ENCODE measurements at places on chromosomes 5 and 9.

- no peak for DNase-seq
These were observed 68.7 kb downstream of the ACTL7B start for GRCh38 chr9:108786901-108787689.

- no peak for DNase-seq
These were observed 28.6 kb upstream of the TAS2R1 start for GRCh38 chr5:9658706-9659105.

GRCh38 chr5:22896152-22896551 lies 43.0 kb upstream of the CDH12 start:
- no peak for DNase-seq

- no peak for DNase-seq
These were observed 1.5 kb downstream of the CLTA start for GRCh38 chr9:36192196-36192595.

GRCh38 chr5:82174128-82174918 lies 103.8 kb downstream of the RPS23 start:
- peak; percentile 16 for DNase-seq

- DNase-seq: no peak
These were observed 470.6 kb downstream of the CCDC171 start for GRCh38 chr9:16023446-16023845.

DNA sequence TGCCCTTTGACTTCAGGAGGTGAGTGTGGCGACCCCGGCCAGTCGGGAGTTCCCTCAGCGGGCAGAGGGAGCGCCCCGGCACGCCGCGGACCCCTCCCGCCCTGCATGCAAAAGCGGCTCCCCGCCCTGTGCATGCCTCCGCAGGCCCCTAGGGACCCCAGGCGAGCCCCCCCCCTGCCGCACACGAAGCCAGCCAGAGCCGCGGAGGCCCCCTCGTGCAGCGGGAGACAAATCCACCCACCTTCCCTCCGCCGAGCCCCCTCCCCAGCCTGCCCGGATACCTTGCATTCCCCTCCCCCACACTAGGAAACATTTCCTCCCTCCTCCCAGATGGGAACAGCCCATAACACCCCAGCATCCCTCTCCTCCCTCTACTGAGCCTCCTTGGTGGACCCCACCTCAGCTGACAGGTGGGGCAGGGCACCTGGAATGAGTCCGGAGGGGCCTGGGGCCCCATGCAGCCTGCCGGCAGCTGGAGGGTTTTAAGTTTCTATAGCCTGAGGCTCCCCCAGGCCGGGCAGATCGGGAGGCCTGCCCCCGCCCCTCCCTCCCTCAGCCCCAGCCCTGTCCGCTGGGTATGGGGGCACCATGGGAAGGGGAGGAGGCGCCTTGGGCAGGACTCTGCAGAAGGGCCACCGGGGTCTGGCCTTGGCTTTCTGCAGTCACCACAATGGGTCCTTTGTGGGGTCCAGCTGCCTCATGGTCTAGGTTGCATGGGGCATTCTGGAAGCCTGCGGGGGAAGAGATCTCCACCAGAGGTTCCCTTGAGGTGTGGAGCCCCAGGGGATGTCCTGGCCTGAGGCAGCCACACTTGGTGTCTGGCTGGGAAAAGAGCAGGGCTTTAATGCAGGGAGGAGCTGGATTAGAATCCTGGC lies 601 bp downstream of the ERGIC1 start:
- no peak for DNase-seq

DNA sequence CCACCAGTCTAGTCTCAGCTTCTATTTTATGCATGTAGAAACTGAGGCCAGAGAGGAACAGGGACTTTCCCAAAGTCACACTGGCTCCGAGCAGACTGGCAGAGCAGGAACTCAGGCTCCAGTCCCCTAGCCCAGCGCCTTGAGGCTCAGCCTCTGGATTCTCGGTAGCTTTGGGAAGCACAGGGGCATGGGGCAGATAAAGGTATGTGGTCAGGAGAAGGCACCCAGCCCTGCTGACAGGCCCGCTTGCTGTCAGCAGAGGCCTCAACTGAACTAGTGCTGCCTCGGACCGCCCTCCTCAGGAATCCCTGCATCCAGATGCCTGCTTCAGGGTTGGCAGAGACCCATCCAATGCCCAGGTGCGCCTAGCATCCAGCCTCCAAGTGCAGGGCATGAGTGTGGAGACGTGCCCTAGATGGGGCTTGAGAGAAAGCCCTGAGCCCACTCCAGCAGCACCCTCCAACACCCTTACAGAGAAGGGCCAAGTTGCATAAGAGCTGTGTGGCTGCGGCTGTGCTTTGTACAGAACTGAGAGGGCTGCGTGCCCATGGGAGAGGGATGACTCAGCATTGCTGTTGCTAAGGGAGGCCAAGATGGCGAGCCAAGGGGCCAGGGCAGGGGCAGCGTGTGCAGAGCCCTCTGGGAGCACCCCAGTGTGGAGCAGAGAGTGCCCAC lies 168.6 kb downstream of the MACROH2A1 start:
- DNase-seq: peak; percentile 24

GRCh38 chr5:95870105-95870672 lies 47.7 kb upstream of the GLRX start:
- DNase-seq: no peak

DNA sequence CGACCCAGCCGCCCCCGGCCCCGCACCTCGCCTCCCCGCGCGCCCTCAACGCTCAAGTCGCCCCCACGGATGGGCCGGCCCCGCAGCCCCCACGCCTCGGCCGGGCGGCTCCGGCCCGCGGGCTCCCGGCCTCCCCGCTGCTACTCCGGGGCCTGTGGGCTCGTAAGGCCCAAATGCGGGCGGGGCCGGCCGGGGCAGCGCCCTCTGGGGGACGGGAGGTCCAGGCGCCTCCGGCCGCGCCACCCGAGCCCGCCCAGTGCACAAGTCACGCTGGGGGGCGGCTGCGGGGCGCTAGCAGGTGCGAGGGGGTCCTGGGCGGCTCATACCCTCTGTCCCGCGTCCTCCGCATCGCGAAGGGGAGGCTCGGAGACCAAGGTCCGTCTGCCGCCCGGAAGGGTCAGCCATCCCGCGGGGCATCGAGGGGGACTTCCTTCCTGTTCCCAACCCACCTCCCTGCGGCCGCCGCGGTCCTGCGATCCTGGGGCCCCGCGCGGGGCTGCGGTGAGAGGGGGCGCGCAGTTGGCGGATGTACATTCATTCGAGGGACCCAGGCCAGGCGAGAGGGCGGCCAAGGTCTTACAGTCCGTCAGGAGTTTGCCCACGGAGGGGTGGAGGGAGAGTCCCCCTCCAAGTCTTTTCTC lies at the start of gene CIZ1:
Gene CIZ1 (minus strand): TSS at position 167 of the 641 bp plus-strand sequence. CDS start 715 bp downstream, outside the sequence.
- DNase-seq: peak; percentile 75

DNA sequence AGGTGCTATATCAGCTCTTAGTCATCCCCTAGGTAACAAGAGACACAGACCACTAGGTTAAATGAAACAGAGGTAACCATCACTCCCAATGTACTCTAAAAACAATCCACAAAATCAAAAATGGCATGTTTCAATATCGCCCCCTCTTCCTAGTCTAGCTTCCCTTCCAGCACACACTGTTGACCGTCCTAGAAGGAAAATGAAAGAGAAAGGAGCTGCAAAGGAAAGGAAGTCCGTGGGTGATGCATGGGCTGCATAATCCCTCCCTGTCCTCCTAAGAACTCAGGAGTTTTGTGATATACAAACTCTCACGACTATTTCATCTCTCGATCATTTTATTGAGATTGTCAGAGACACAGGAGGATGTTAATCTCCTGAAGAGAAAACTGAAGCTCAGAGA lies 101.6 kb downstream of the RFK start:
- DNase-seq: no peak

DNA sequence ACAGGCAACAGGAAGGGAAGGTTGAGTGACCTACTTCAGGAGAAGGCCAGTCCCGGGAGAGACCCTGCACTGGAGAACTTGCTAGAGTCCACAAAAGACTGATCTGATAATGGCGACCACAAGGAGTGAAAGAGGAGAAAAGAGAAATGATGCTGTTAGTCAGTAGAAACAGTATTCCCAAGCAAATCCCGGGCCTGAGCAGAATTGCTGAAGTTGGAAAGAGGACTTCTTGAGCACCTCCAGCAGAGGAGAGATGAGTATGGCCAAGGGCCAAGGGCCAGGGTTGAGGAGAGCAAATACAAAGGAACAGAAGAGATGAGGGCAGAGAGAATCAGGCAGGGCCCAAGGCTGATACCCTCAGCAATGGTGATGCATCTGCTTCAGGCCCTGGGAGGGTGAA lies 392.2 kb downstream of the EBF1 start:
- no peak for DNase-seq

- no peak for DNase-seq
These were observed 256.0 kb downstream of the FBXL17 start for GRCh38 chr5:108125771-108126511.

- DNase-seq: no peak
These were observed 62.0 kb downstream of the AMBP start for GRCh38 chr9:114016101-114016500.

DNA sequence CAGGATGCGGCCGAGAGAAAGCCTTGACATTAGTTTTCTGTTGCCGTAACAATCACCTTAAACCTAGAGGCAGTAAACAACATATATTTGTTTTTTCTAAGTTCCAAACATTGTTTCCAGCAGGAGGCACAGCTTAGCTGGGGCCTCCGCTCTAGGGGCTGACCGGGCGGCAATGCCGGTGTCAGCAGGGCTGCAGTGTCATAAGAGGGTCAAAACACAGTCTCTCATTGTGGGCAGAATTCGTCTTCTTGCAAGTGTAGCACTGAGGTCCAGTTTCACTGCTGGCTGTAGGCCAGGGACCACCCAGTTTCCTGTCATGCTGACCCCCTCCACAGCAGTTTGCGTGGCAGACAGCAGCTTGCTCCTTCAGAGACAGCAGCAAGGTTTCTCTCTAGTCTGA lies 186.2 kb downstream of the PJA2 start:
- no peak for DNase-seq

DNA sequence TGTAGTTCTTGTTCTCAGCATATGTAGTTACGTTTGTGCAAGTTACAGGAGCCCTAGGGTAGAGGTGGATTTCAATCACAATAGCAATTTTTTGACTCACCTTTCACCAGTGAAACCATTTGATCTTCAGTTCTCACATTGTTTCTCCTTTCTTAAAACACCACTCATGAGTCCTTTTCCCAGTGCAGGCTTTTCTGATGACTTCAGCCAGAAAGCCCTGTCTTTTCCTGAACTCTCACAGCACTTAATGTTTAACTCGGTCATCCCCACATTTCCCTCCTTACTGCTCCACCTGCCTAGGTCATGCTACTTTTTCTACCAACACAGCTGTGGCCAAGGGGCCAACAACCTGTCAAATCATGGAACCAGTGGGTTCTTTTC lies 37.9 kb downstream of the ARHGEF28 start:
- no peak for DNase-seq

GRCh38 chr5:172194985-172195774 lies 1.2 kb downstream of the EFCAB9 start:
- no peak for DNase-seq
